ENCODE measurements at places on chromosomes 3 and 15. TPM values are rescaled to one million over a fixed set of nuclear protein-coding genes. Genes with fewer than 3 reads are reported as not detected.

- DNase-seq = no peak
These were observed 76.8 kb downstream of the SMAD3 start for GRCh38 chr15:67142092-67142766.

GRCh38 chr3:25781145-25781757 is 2.0 kb downstream of the NGLY1 start:
- DNase-seq = no peak

- DNase-seq = no peak
These were observed 105.0 kb downstream of the BDH1 start for GRCh38 chr3:197450810-197451209.

DNA sequence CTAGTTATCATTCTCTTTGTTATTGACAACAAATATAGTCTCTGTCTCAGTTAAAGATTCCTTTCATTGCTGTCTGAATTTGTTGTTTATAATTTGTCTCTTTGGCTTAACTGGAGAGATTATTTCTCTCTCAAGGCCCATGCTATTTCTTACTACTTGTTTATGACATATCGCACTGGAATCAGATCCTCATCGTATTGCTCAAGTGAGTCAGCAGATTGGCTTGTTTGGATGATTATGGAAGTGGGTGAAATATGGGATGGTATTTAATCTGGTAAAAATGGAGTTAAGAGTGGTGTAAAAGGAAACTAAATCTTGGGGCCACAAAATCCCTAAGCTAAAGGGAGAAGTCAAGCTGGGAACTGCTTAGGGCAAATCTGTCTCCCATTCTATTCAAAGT is 613.1 kb downstream of the SI start:
- DNase-seq = peak; percentile 1

DNA sequence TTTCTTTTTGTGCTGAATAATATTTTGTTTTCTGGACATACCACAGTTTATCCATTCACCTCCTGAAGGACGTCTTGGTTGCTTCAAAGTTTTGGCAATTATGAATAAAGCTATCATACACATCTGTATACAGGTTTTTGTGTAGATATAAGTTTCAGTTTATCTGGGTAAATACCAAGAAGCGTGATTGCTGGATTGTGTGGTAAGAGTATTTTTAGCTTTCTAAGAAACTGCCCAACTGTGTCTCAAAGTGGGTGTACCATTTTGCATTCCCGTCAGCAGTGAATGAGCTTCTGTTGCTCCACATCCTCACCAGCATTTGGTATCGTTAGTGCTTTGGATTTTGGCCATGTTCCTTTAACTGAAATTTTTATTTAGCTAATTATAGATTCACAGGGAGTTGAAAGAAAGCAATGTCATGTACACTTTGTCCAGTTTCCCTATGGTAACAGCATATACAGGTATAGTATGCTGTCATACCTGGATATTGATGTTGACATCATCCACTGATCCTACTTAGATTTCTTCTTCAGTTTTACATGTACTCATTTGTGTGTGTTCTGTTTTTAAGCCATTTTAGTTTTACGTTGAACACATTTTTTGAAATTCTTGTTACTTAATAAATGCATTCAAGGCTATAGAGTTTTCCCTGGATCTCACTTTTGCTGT is 11.9 kb downstream of the ARID3B start:
- DNase-seq = no peak

The SPTBN5 gene
- total RNA-seq = under 0.01 TPM
